ENCODE measurements at places on chromosomes 2 and 18.

- DNase-seq: no peak
Measured at GRCh38 chr2:156748221-156748620, 312.0 kb downstream of the GPD2 start.

GRCh38 chr2:198168651-198169050, 364.3 kb downstream of the PLCL1 start:
- DNase-seq: no peak

- no peak for DNase-seq
Measured at GRCh38 chr2:202494300-202495229, 118.4 kb downstream of the BMPR2 start.

GRCh38 chr2:101305492-101306078, 2.9 kb downstream of the RNF149 start:
- DNase-seq: no peak

GRCh38 chr2:38751596-38752410, 642 bp upstream of the SRSF7 start:
- DNase-seq: no peak

GRCh38 chr2:196677404-196677803, 37.9 kb downstream of the CCDC150 start:
- DNase-seq: no peak

DNA sequence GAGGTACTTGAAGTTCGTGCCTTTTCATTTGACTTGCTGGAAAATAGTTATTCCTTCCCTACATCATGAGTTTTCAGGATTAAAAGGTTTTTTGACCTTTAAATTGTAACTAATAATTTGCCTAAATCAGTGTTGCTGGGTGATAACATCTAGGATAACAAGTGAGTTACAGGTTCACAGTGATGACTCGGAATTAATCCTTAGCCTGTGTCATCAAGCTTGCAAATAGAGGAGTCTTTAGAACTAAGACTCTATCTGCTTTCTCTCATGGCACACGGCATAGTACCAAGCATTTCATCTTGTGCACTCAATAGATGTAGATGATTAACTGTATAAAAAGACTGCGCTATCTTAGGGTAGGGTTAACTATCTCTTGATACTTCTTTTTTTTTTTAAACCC, 79.5 kb downstream of the CAMKMT start:
- no peak for DNase-seq

GRCh38 chr2:235903782-235904584, 264.2 kb downstream of the GBX2 start:
- DNase-seq: no peak

DNA sequence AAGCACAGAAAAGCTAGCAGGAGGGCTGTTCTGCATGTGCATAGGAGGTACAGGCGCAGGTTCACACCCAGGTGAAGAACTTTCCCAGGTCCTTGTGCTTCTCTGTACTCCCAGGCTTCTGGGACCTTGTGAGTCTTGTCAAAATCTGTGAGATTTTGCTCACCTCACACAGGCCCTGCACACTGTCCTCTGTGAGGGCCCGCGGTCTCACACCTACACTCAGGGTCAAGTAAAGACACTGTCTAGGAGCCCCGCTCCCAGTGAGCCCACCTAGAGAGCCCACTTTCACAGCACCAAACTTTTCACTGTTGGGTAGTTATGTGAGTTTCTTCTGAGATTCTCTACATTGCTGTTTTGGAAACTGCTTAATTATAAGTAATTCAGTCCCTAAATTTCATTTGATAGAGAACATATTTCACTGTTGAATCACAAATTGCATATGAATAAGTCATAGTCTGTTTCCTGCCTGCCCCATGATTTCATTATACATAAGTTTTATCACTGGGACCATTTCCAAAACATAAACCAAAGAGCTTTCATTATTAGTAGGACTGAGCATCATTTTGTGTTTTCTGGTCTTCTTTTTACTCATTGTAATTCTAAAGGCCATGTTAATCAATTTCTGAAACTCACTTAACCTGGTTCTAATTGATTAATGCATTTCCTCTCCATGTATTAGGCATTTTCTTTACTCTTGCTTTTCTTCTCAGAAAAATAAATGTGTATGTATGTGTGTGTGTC, 234.2 kb upstream of the SPOPL start:
- DNase-seq: no peak

GRCh38 chr18:37306432-37306831, 259.2 kb downstream of the CELF4 start:
- no peak for DNase-seq

DNA sequence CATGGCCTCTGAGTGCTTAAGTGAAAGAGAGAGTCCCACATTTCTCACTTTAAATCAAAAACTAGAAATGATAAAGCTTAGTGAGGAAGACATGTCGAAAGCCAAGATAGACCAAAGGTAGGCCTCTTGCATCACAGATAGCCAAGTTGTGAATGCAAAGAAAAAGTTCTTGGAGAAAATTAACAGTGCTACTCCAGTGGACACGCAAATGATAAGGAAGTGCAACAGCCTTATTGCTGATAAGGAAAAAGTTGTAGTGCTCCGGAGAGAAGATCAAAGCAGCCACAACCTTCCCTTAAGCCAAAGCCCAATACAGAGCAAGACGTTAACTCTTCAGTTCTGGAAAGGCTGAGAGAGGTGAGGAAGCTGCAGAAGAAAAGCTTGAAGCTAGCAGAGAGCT, 32.1 kb downstream of the PSMD1 start:
- DNase-seq: no peak

- no peak for DNase-seq
Measured at GRCh38 chr2:133573491-133574162, 5.4 kb upstream of the NCKAP5 start.

GRCh38 chr2:9170458-9171130, 36.0 kb upstream of the ASAP2 start:
- DNase-seq: no peak

GRCh38 chr2:226943862-226944620, 108.2 kb downstream of the RHBDD1 start:
- DNase-seq: no peak

DNA sequence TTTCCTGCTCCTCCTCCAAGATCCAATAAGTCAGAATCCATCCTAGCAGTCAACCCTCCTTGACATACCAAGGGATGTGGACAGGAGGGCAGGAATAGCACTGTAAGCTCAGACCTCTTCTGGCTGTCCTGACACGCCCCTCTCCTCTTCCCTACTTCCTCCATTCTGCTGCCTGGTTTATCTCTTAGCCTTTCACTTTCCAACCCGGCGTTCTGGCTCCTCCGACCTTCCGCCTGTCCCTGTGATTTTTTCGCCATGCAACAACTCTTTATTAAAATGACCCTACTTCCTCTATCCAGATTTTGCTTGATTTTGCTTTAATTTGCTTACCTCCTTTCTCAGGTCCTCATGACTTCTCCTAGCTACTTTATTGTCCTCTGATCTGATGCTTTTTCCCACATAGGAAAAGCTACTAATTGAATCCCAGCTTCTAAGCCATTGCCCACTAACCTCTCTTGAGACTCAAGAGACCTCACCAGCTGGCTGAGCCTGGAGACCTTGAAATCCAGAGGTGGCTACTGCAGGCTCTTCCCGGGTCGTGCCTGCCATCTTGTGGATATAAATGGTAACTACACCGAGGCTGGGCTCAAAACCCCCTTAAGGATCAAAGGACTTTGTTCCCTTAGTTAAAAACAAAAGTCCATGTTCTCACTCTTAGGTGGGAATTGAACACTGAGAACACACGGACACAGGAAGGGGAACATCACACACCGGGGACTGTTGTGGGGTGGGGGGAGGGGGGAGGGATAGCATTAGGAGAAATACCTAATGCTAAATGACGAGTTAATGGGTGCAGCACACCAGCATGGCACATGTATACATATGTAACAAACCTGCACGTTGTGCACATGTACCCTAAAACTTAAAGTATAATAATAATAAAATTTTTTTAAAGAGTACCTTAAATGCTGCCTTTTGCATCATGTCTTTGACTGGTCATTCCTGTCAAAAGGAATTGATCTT, 139.4 kb downstream of the AKAIN1 start:
- peak; percentile 38 for DNase-seq

GRCh38 chr2:236874866-236875481, 210.7 kb upstream of the COPS8 start:
- no peak for DNase-seq

GRCh38 chr2:59093571-59093970, 852.4 kb upstream of the FANCL start:
- no peak for DNase-seq

DNA sequence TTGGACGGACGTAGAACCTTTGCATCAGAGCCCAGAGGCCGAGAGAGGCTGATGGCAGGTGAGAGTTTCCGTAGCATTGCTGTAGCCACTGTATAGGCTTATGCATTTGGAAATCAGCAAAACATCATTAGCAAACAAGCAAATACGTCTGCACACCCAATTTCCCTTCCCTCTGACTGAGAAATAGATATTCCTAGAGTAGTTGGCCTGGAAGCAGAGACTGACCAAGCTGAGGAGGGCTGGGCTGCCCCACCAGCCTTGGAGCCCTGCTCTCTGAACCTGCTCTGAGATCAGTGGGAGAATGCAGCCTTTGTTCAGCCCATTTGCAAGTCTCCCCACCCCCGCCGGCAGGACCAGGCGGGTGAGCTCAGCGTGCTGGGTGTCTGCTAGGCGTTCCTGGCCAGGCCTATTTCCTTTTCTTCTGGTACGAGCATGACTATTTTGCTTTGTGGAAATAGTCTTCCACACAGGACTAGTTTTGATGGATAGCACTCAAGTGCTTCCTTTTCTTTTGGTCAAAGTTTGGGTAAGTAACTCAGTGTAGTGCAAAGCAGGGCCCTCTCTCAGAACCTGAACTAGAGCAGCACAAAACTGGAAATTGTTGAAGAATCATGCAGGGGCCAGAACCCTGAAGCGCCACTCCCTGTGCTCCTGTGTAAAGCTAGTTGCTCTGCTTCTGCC, 21.9 kb upstream of the RNF149 start:
- DNase-seq: peak; percentile 28

DNA sequence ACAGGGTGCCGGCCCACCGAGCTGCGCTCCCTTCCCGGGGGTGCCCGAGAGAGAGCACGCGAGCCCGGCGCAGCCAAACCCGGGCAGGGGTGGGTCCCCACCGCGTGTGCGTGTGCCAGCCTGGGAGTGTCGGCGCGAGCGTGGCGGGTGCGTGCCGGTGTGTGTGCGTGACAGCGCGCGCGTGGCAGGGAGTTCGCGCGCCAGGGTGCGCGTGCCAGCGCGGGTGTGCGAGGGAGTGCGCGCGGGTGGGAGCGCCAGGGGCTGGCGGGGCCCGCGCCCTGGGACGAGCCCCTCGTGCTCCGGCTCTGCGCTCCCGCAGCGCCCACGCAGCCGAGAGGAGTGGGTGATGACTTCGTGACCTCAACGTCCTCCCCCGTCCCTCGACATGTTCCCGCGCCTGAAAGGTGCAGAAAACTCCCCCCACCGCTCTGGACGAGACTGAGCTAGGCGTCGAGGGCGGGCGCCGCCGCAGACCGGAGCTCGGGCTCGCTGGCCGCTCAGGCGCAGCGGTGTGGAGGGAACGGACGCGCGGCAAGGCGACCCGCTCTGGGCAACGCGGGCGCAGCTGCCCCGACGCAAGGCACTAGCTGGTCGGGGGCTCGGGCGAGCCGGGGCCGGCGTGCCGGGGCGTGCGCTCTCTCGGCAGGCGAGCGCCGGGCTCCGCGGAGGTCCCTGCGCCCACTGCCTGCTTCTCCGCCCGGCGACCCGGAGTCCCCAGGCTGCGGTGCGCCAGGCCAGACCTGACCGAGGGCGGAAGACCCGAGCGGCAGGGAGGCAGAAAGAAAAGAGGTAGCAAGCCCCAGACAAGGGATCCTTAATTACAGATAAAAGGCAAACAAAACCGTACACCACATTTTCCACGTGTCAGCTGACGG, 582.8 kb downstream of the ZEB2 start:
- no peak for DNase-seq

DNA sequence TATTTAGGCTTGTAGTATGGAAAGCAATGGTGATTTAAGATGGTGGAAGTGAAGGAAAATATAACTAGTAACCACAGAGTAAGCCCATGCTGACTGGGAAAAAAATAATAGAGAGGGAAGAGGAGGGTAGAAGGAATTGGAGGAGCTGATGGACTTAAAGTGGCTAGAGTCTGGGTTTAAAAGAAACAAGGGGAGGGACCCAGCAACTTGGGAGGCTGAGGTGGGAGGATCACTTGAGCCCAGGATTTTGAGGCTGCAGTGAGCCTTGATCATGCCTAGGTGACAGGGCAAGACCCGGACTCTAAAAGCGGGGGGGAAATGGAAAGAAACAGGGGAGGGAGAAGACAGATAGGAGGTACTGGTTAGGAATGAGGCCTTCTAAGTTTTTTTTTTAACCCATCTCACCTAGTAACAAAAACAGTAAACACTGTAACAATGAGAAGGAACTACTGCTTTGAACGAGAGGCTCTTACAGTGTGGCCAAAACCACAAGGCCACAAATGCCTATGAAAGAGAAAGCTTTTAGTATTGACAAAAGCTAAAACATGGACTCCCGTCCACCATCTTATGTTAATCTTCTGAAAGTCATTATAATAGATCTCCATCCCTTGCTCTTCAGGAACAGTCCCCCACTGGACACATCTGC, 26.6 kb downstream of the METTL8 start:
- DNase-seq: no peak

DNA sequence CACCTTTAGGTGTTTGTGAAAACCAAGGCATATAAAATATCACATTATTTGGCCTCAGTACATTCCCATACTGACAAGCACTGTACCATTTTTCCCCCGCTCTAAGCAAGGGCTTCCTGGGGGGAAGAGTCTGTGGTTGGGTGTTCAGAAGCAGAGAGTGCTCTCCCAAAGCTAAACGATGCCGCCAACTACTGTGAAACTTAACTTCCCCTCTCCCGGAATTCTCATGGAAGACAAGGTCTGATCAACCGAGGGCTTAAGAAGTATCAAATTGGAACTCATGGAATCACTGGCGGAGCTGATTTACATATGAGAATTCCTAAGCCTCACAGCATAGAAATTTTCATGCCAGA, 433 bp upstream of the MFF start:
- DNase-seq: no peak

DNA sequence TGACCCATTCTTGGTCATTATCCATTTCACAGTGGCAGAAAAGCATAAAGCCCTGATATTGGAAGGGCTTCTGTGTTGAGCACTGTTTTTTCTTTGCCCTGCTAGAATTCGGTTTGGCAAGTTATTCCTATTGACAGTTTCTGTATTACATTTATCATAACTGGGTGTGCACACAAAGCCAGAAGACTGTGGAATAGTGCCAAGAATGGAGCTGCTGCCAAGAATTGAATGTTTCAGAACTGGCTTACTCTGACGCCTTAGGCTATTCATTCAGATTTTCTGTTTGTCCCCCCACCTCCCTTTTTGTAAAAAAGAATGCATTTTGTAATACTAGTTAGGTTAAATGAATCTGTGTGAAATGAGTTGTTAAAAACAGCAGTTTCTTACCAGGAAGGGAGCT, 12.7 kb downstream of the KDM3A start:
- no peak for DNase-seq

DNA sequence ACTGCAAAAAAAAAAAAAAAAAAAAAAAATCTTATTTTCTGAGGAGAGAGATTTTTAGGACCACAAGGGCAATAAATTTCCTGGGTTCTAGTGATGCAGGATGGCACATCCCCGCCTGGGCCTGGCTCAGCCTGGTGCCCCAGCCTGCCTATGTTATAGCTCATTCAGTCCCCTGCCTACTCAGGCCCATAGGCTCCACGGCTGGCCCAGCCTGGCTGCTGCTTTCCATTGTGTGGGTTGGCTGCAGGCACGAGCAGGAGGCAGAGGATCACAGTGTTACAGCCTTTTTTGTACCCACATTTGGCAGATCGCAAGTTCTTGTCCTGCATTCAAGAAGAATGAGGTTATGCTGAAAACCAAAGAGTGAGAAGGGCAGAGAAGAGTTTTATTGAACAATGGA, 2.8 kb upstream of the SULT6B1 start:
- DNase-seq: no peak
